Esophagus squamous epithelium (tissue), 5 donors: ENCODE measurements at places on chromosomes 11 and 22.

GRCh38 chr22:25475257-25476022 is 89.0 kb upstream of the GRK3 start:
- DNase-seq, result no peak

GRCh38 chr11:25596701-25597100 is 735.2 kb upstream of the ANO3 start:
- DNase-seq, result no peak

GRCh38 chr11:73001615-73002014 is 140.5 kb downstream of the FCHSD2 start:
- no peak for DNase-seq

- DNase-seq, result no peak
Observed at GRCh38 chr11:37613031-37613430, 1015.0 kb upstream of the RAG2 start.

- DNase-seq, result no peak
Observed at GRCh38 chr11:41010361-41011050, 448.9 kb downstream of the LRRC4C start.

DNA sequence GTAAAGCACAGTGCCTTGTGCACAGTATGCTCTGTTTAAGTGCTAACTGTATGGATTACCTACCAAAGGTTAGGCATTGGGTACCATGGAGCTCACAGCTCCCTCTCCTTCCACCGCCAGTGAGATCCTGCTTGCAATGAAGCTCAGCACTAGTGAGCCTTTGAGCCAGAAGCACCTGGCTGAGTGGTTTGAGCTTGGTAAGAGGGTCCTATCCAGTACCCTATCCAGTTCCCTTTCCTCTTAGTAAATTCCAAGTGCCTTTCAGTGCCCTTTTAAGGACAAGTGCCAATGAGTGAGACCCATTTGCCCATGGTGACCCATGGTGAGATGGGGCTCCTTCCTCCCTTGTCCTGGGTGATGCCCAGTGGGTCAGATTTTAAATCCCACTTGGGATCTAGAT is 43.1 kb upstream of the NAV2 start:
- no peak for DNase-seq

- no peak for DNase-seq
Observed at GRCh38 chr11:46710821-46711269, 8.2 kb upstream of the F2 start.

DNA sequence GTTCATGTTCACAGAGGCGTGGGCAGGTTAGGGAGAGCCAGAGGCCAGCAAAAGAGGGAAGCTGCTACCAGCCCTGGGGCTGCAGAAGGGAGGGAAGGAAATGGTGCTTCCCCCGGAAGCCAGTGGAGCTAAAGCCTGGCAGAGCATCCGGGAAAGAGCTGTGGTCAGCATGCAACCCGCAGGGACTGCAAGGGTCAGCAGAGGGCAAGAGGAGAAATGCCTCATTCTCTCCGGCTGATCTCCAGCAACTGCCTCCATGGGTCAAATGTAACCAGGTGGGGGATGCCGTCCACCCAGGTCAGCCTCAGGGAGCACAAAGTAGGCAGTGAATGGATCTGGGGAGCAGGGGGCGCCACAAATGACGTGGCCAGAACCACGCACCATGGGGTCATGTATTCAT is 36.9 kb upstream of the PRR5 start:
- no peak for DNase-seq

- no peak for DNase-seq
Observed at GRCh38 chr11:33333816-33334215, 76.6 kb downstream of the HIPK3 start.

- DNase-seq, result no peak
Observed at GRCh38 chr22:50068096-50068495, 10.0 kb upstream of the TTLL8 start.

- DNase-seq, result no peak
Observed at GRCh38 chr11:18299721-18300120, 22.2 kb downstream of the HPS5 start.

DNA sequence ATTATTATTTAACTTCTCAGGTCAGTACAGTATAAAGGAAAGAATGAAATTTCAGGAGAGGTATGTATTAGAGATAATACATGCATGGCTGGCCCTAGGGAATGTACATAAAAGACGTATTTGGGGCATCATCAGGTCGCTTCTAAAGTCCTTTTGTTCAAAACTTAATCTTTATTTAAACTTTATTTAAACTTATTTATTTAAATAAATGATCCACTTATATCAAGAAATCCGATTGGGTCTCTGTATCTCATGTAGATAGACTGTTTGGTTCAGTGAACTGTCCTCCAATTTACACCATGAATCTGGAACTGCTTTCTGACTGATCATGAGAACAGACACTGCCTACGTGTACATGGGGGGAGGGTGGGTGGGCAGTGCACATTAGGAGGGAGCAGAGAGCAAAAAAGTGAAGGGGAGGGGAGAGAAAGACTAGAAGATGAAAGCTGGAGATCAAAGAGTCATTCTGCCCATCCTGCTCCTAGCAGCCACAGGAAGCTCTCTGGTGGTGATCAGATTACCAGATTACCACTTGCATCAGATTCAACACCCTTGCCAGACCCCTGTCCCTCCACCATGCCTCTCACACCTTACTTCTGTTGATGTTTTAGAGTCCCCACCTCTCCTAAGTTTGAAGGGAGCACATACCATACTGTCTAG is 92.1 kb upstream of the MTMR2 start:
- DNase-seq, result no peak

DNA sequence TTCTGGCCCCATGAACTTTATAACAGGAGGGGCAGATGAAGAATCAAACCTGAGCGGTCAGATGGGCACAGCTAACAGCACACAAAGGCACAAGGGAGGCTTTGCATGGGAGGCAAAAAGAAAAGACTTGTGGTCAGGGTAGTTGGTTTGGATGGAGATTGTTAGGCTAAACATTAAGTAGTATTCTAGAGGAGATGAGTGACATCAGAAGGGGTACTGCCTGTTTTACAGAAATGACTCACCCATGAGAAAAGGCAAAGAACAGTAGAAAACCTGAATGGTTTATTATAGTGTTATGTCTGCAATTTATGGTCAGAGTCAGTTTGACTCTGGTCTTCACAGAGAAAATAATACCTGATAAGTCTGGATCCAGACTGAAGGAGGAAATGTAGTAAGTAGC is 129.8 kb upstream of the KIRREL3 start:
- DNase-seq, result no peak

DNA sequence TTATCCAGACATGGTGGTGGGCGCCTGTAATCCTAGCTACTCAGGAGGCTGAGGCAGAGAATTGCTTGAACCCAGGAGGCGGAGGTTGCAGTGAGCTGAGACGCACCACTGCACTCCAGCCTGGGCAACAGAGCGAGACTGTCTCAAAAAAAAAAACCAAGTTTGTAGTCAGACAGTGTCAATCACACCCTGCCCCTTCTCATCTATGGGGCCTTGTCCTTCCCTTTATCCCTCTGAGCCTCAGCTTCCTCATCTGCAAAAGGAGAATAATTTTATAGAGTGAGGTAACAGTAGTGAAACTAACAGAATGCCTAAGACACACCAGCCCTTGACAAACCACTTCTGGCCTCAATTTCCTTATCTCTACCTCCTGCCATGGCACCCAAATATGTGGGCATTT is 10.7 kb downstream of the BCL9L start:
- no peak for DNase-seq
